ENCODE measurements at places on chromosomes 11 and 22.

- DNase-seq = no peak
Measured at GRCh38 chr22:46192210-46192993, 42.1 kb downstream of the PPARA start.

DNA sequence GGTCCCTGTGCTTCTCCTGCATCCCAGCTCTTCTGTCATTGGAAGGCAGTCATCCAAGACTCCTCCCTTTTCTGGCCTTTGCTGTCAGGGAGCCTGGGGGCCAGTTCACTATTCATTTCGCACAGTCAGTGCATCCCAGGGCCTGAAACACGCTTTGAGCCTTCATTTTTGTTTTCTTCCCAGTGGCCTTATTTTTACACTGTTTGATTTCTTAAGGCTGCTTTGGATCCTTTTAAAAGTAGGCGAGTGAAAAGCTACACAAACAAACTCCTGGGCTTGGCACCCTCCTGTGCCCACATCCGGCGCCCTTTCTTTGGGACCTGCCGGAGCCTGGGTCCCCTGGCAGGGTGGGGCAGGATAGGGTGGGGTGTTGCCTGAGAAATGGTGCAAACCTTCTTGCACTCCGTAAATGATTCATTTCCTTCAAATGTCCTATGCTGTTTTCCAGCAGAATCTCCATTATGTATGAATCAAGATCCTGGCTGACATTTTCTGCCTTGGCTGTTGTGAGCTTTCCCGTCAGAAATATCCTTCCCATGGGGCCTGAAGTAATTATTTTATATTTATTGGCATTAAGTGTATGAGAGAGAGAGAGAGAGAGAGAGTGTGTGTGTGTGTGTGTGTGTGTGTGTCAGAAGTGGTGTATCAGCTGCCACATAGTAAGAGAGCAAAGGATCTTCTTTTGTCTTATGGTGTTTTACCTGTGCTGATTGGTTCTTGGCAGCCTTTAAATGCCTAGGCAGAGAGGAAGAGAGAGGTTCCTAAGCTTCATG is 45.6 kb downstream of the BCR start:
- DNase-seq = no peak

- no peak for DNase-seq
Measured at GRCh38 chr11:8250981-8251615, 12.6 kb downstream of the LMO1 start.

- no peak for DNase-seq
Measured at GRCh38 chr22:49317369-49317768, 510.3 kb downstream of the BRD1 start.

- no peak for DNase-seq
Measured at GRCh38 chr11:68374531-68374930, 62.1 kb downstream of the LRP5 start.

DNA sequence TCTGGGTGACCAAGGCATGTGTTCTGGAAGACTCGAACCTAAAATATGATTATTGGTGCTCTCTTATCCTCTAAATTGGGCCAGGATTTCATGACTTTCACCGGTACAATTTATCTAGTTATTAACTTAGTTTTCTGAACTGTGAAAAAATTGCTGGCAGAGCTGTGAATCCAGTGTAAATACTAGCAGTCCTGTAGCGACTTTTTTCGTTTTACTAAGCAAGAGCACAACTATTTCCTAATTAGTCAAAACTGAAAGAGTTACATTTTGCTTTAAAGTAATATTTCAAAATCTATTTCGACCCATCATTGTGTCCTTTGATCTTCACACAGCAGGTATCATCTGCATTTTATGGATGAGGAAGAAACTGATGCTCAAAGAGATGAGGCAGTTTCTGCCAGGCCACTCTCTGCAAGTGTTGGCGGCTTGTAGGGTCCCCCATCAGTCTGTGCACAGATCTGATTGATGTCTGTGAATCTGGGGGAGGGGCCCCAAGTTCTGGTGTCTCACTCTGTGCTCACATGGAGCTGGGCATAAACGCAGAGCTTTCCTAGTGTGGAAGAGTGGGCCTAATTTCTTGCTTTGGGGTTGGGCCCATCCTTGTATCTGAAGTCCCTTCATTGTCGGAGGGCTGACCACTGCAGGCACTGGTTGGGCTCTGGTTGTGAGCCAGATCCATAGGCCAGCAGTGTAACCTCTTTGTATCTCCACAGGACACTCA is 1.4 kb upstream of the TRMT2A start:
- DNase-seq = no peak

GRCh38 chr11:73729594-73730206 is 31.2 kb downstream of the RAB6A start:
- no peak for DNase-seq

DNA sequence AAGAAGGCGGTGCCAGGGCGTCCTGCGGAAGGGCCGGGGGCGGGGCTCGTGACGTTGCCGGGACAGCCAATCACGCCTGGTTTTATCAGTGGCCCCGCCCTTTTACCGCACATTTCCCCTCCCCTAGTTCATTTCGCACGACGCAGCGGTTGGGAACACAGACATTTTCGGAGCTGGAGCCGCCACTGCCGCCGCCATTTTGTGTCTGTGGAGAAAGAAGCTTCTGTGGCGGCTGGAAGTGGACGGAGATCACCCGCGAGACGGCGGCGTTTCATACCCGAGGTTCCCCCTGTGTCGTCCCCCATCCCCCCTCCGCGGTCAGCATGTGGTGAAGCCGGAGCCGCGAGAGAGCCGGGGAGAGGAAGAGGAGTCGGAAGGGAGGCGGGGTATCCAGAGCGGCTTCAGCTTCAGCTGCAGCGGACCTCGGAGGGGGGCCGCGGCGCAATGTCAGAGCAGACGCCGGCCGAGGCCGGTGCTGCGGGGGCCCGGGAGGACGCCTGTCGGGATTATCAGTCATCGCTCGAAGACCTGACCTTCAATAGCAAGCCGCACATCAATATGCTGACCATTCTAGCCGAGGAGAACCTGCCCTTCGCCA is at the start of gene PCF11:
Gene PCF11 (plus strand): TSS at position 136 of the 598 bp plus-strand sequence. CDS start 309 bp downstream, at position 445.
- DNase-seq = no peak

DNA sequence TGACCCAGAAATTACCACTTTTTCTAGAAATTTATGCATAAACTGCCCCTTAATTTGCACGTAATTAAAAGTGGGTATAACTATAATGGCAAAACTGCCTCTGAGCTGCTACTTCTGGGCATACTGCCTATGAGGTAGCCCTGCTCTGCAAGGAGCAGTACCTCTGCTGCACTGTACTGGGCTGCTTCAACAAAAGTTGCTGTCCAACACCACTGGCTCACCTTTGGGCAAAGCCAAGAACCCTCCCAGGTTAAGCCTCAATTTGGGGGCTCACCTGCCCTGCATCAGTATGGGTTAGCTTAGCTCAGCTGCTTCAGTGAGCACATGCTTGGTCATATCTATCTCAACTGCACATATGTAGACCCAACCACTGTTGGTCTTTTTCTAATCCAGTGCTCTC is 4.5 kb downstream of the DMC1 start:
- DNase-seq = no peak

- DNase-seq = no peak
Measured at GRCh38 chr11:71284525-71285092, 32.2 kb upstream of the SHANK2 start.

DNA sequence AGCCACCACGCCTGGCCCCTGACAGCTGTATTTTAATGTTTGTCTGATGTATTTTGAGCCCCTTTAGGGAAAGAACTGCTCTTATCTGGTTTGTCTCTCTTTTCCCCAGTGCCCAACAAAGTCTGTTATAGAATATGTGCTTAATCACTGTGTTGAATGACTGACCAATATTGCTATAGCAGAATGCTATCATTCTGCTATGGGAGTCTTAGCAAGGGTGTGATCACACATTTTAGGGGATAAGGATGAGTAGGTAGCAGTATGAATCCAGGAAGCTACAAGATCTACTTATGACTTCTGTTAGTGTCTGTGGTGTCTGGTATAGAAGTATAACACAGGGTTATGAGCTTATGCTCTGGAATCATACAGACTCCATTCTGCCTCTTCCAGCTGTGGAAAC is 117.5 kb upstream of the RRM1 start:
- DNase-seq = no peak

- no peak for DNase-seq
Measured at GRCh38 chr22:41542224-41542623, 2.0 kb downstream of the POLR3H start.

DNA sequence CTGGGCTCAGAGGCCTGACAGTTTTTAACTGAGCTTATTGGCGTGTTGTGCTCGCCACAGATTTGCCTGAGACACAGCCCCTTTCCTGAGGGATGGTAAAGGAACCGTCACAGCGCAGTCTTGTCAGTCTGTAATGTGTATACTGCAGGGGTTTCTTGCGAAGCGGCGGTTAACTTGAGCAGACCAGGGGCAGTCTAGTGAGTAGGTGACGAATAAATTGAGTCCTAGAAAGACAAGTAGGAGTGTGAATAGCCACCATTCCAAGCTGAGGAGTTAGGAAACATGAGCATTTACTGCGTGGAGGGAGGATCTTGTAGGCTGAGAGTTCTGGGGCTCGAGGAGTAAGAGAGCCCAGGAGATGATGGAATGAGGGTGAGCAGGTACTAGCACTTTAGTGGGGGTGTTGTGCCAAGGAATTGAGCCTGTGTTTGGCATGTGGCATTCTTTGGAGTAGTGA is 1.4 kb downstream of the MED15 start:
- DNase-seq = no peak

DNA sequence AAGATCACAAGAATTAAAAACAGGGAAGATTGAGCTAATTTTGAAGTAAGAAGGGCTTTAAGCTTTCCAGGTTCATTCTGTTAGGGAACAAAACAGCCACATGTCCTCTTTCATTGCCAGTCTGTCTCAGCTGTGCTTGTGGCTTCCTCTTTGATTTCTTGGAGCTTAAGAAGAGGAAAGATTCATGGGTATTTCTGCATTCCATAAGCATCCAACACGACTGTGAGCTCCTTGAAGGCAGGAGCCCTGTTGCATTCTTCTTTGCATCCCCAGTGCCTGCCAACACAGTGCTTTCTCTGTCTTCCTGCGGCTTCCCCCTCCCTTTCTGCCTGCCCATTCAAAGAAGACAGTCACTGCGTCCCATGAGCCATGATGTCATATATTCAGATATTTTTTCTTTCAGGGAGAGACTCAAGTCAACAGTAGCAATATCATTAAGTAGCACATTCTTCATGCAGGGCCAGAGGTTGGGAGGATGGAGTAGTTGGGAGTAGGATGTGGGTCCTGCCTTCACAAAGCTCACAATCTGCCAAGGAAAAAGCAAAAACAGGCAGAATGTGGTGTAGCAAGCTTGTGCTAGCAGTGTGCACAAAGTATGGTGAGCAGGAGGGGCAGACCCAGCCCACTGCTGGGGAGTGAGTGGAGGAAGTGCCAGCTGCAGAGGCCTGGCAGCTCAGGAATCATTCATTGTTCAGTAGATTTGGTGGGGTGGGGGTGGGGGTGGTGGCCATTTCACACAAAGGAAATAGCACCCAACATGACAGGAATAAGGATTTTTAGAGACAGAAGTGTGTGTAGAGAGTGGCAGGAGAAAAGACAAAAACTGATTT is 162.1 kb upstream of the RASSF10 start:
- DNase-seq = no peak

GRCh38 chr11:46356924-46357482 is 9.7 kb downstream of the DGKZ start:
- no peak for DNase-seq

GRCh38 chr11:56819916-56820315 is 71.4 kb upstream of the OR9G4 start:
- DNase-seq = no peak

- no peak for DNase-seq
Measured at GRCh38 chr11:130639369-130639768, 190.9 kb downstream of the ADAMTS15 start.

DNA sequence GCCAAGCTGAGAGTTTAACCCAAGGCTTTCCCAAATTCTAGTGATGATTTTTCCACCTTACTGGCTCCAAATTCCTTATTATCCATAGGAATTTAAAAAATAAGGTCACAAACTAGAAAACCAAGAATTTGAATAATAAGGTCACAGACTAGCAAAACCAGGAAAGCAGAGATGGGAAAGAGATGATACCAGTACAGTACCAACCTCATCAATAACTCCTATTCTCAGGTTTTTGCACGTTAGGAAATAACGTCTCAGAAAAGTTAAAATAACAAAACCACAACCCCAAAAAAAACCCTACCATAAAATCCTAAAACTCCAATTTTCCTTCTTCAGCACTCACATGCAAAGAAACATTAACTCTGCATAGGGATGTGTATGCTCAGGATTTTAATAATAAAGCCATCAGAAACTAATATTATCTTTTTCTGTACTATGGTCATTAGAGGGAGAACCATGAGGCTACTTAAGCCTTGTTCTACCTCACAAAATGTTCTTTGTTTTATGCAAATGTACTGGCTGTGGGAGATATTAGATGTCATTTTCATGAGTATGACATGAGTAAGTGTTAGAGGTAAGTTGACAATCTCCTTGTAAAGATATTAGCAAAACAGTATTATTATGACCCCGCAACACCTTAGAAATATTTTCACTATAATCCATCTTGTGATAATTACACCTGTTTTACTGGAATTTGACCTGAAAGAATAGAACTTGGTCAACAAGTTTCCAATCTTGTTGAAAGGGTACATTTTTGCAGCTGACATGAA is 16.1 kb upstream of the EED start:
- DNase-seq = no peak

DNA sequence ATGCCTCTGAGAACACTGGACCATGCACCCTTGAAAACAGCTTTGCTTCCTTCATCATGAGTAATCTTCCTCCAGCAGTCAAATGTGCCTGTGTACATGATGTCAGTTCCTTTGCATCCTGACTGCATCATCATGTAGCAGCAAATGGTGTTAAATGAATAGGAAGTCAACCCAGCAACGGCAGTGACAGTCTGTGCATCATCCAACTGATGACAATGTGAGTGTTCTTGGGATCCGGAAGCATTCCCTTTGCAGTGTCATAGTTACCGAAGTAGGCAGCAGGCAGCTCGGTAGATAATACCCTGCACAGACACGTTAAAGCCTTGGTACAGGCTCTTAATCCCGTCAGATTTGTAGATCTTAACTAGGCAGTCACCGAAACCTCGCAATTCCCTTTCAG is 2.5 kb downstream of the WBP2NL start:
- no peak for DNase-seq

DNA sequence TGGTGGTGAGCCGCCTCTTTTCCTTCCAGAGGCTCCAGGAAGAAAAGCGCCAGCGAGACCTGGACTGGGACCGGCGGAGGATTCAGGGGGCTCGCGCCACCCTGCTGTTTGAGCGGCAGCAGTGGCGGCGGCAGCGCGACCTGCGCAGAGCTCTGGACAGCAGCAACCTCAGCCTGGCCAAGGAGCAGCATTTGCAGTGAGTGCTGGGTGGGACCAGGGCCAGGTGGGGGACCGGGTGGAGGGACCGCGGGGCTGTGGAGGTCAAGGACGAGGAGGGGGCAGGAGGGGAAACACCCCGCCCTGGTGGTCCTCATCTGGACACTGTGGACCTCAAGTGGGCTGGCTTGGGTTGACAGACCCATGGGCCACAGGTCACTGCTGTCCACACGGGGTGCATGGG is 17.4 kb downstream of the RIBC2 start:
- no peak for DNase-seq

- no peak for DNase-seq
Measured at GRCh38 chr22:50253046-50253915, 2.2 kb upstream of the HDAC10 start.

DNA sequence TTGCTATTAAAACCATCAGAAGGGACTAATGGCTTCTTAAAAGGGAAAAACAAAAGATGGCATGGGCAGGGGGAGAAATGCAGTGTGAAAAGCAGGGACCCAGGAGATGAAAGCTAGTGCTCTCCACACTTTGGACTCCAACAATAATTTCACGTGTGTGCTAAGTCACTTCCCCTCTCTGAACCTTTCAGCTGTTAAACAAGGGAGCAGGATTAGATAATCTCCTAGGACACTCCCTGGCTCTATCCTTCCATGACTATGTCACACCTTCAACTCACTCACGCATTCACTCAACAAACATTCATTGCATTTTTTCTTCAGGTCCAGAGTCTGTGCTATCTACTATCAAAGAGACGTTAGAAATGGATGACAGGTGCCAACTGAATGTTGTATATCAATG is 88.7 kb downstream of the SYN3 start:
- no peak for DNase-seq
